ENCODE measurements at places on chromosomes 16 and 17.

DNA sequence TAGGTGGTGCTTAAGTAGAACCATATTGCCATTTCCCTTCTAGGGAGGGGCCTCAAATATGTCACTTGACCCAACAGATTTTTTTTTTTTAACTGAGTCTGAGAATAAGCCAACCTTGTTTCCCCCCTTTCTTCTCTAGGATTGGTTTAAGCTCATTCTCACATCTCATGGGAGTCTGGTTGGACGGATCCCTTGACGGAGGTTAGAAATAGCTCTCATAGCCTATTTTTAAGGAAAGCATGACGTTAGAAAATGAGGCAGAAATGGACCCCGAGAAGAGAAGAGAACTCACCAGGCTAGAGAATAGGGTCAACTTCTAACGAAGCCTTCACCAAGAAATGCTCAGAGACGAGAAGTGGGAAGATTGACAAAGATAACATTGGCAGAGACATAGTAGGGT, 95.1 kb upstream of the ZFHX3 start:
- DNase-seq, result no peak

DNA sequence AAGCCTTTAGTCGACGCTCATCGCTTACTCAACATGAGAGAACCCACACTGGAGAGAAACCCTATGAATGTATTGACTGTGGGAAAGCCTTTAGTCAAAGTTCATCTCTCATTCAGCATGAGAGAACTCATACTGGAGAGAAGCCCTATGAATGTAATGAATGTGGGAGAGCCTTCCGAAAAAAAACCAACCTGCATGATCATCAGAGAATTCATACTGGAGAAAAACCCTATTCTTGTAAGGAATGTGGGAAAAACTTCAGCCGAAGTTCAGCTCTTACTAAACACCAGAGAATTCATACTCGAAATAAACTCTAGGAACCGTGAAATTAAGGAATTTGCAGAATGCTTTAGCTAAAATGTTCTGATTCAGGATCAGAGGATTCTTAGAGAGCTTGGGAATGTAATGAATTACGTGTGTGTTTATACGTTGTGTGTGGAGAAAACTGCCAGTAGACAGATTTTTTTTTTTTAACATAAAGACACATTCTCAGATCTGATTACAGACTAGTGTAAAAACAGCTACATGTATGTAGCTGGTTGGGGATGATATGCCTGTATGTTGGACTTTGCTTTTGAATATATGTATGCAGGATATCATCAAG, 25.4 kb downstream of the ZFP90 start:
- DNase-seq, result no peak

DNA sequence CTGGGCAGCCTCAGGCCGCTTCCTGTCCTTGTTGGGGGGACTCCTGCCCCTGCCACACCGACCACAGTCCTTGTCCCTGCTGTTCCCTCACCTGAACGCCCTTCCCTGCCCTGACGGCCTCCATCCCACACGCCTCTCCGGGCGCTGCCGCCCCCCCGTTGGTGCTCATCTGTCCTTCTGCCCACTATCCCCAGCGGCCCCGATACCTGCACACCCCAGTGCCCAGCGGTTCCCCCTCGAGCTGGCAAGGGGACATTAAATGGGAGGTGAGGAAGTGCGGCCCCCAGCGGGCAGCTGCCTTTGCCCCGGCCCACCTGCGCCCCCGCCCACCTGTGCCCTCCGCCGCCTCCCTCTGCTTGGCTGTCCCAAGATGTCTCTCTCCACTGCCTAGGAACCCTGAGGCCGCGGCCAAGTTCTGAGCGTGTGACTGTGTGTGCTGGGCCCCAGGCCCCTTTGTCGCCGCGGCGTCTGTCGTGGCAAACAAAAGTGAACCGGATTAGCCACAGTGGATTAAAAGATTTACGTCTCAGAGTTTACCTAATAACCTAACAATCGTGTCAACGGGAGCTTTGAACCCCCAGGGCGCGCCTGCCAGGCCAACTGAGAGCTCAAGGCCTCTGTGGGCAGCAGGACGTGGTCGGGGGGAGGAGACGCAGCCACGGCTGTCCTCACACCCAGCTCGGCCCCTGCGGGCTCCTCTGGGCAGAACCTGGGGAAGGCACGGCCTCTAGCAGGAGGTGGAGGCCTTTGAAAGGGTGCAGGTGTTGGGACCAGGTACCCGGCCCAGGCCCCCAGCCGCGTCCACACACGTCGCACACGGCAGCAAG, 7.6 kb upstream of the AXIN1 start:
- DNase-seq, result no peak

- DNase-seq, result no peak
Measured at GRCh38 chr17:21283482-21284318, 811 bp upstream of the MAP2K3 start.

DNA sequence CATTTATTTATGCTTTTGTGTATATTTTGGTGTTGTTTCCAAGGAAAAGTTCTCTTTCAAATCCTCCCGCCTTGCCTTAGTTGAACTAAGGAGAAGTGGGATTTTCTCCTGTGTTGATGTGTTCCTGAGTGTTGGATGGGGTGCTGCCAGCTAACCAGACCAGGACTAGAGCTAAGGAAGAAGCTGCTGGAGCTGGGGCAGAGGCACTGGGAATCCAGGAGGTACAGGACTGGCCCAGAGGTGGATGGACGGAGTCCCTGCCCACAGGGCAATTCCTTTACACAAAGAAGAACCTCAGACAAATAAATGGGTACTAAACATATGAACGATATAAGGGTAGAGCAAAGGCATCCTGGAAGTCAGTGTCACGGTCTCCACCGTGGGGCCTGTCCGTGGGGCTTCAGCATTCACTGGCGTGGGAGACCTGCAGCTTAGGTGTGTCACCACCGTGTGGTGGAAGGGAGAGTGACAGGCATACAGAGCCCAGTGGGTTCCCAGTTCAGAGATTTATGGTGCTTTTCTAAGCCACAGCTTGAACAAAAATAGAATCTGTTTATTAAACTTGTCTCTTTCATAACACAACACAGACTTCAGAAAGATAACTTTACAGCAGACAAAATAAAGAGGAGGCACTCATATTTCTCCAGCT, 270.7 kb downstream of the NTN1 start:
- DNase-seq, result peak; percentile 65

- DNase-seq, result no peak
Measured at GRCh38 chr17:81961521-81962498, 823 bp upstream of the NOTUM start.

DNA sequence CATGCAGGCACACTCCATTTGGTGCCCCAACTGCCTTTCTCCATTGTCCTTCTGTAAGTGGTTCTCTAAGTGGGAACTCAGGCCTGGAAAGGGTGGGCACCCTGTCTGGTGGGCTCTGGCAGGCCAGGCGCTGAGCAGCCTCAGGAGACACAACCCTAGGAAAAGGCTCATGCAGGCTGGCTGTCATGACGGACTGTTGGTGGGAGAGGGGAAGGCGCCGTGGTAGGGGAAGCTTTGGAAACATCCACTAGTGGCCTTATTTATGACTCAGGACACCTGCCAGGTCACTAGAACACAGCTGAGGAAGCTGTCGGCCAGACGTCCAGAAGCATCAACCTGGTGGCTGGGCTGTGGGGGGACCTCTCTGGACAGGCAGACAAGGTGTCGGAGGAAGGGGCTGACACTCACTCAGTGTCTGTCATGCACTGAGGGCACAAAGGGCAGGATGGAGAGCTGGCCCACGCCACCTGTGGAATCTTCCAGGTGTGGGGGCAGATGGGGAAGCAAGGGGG, 216.0 kb downstream of the SEC14L1 start:
- peak; percentile 32 for DNase-seq

- no peak for DNase-seq
Measured at GRCh38 chr16:72847187-72848027, 200.5 kb downstream of the ZFHX3 start.

DNA sequence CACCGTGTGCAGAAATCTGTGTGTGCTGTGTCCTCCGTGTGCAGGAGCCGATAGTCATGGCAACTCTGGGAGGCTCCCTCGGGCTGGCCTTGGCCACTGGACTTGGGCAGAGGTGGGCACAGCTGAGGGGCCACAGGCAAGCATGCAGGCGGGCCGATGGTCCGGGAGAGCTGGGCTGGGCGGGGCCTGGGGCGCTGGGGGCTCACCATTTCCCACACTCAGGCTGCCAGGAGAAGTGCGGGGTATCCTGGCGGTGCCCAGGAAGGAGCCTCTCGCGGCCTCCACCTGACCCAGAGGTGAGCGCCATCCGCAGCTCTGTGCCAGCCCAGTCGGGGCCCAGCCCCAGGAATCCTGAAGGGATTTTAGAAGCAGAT, 28.4 kb downstream of the BAHCC1 start:
- DNase-seq, result no peak

- no peak for DNase-seq
Measured at GRCh38 chr16:56475201-56475600, 23.8 kb downstream of the OGFOD1 start.

- no peak for DNase-seq
Measured at GRCh38 chr16:67833030-67833414, 9.1 kb upstream of the THAP11 start.

DNA sequence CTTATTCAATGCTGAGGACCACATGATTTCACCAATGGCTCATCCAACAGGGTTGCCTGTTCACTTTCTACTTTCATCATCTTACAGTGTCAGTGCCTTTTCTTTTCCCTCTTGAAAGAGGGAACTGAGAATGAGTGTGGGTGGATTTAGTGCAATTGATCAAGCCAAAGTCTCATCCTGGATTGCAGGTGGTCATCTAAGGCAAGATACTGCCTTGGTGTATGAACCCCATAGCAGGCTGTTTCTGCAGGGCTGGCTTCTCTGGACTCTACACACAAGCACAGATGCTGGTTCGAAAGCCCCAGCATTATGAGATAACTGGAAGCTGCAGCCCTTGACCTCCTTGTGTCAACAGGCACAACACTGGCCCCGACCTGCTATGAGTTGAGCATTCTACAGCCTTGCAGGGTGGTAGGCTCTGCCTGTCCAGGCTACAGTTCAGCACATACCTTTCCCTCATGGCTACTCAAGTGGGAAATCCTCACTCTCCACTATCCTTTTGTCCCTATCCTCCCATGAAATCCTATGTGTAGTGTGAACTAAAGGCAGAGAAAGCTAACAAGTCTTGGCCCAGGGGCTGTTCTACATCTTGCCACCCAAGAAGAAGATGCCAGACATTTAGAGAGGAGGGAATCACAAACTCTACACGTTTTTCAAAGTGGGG, 358.7 kb downstream of the SLC39A11 start:
- no peak for DNase-seq

GRCh38 chr16:67336648-67337047, 10.0 kb downstream of the LRRC36 start:
- DNase-seq, result no peak

- peak; percentile 48 for DNase-seq
Measured at GRCh38 chr17:28327031-28327607, 8.1 kb downstream of the TMEM97 start.

All from activated T-cell treated with anti-CD3 and anti-CD28 coated beads, Interleukin-2, amount 50 U/mL, for 24 hours (primary cell).